ENCODE measurements at places on chromosomes 11 and 22.

DNA sequence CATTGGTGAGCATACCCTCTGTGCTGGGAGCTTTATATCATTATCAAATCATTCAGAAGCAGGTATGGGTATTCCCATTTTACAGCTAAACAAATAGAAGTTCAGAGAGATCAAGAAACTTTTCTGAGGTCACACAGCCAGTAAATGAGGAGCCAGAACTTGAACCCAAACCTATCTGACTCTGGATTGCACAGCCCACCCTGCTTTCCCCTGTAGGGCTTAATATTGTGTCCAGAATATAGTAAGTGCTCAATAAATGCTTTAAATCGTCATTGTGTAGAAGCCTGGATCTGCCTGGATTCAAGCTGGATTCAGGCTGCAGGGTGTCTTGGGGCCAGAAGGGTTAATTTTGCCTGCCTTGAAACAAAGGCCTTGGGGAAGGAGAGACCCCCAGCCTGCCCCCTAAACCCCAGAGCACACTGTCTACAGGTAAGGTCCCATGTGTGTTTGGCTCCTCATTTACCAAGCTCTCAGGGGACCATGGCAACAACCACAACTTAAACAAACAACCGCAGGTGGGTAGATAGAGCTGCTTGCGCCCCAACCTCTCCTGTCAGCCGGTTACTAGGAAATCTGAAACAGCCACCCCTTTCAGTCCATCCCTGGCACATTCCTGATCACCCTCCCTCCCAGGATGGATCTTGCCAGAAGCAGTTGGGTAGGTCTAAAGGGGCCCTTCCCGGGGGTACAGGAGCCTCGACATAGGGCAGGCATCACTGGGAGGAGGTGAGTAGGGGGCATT lies 3.0 kb upstream of the SEC14L3 start:
- no peak for DNase-seq

- no peak for DNase-seq
Measured at GRCh38 chr11:30342736-30343166, 19.8 kb downstream of the ARL14EP start.

GRCh38 chr11:64216879-64217278 lies 9.1 kb downstream of the TRPT1 start:
- DNase-seq = no peak

GRCh38 chr11:132052904-132053303 lies 682.5 kb downstream of the NTM start:
- no peak for DNase-seq

- no peak for DNase-seq
Measured at GRCh38 chr11:60781981-60782316, 3.2 kb upstream of the MS4A10 start.

DNA sequence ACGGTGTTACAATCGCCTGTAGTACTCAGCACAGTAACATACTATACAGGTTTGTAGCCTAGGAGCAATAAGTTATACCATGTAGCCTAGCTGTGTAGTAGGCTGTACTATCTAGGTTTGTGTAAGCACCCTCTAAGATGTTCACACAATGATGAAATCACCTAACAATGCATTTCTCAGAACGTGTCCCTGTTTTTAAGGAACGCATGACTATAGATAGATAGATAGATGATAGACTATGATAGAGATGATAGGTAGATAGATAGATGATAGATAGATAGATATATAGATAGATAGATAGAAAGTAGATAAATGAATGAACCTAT lies 203.9 kb downstream of the FAM76B start:
- DNase-seq = no peak

- DNase-seq = no peak
Measured at GRCh38 chr22:19325296-19325948, 33.9 kb upstream of the CLTCL1 start.

GRCh38 chr22:45540122-45540521 lies 37.4 kb downstream of the FBLN1 start:
- no peak for DNase-seq

- DNase-seq = peak; percentile 61
Measured at GRCh38 chr11:35619116-35619854, 1.0 kb downstream of the FJX1 start.

- no peak for DNase-seq
Measured at GRCh38 chr22:44219101-44219870, 38.6 kb downstream of the PARVG start.

DNA sequence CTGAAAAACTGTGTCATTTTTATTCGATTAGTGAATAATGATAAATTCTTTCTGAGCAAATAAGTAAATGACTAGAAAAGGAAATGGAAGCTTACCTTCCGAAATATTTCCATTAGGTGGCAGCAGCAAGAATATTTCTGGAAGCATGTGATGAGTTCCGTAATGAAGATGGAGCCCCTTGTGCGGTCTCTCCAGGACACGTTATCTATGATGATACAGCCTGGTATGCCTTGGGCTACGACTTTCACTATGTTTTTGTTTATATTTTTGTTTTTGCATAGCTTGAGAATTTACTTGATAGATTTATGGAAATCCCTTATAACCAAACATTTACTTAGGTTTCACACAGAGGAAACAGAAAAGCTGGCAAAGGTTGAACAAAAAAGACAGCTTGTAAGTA lies 25.7 kb downstream of the CASP5 start:
- DNase-seq = no peak

- DNase-seq = no peak
Measured at GRCh38 chr11:11538277-11538960, 83.4 kb downstream of the GALNT18 start.

- no peak for DNase-seq
Measured at GRCh38 chr11:88464528-88464927, 127.0 kb upstream of the CTSC start.

DNA sequence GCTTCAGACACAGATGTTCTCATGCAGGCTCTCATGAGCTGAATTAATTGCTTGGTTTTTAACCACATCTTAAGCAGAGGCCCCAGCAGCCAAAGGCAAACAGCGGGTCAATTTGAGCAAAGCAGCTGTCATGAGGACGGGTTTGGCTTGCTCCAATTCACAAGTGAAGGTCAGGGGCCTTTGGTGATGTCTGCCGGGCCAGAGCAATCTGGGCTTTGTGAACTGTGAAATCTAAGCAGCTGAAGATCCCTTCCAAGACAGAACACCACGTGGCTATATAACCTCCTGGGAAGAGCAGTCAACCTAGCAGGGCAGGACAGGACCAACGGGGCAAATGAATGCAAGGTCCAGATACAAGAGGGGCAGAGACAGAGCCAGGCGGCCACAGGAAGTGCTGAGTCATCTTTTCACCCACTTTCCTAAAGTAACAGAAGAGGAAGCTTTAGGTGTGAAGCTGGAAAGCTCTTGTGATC lies 187.3 kb upstream of the B3GAT1 start:
- no peak for DNase-seq

DNA sequence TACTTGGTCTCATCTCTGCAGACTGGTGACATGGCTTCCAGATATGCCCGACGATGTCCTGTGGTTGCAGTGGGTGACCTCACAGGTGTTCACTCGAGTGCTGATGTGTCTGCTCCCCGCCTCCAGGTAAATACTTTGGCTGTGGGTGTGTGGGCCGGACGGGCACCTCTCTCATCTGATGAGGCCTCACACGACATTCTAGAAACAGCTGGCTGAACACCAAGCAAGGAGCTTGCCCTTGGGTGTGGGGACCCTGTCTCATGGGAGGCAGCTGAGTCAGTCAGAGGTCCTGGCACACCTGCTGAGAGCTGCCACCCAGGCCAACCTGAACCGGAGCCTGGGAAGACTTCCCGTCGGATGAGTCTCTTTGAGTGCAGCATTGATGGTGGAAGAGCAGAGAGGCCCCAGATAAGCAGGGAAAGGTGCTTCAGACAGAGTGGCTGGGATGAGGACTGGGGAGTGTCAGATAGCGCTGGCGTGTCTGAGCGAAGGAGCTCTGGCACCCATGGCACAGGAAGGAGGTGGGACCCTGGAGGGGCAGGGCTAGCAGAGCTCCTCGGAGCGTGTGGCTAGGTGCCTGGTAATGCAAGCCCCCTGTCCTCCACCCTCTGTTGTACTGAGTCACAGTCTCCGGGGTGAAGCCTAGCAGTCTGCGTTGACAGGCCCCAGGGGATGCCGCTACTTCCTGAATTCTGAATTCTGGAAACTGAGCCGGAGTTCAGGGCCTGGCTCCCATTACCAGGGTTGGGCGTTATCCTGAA lies 10.4 kb upstream of the SAMM50 start:
- no peak for DNase-seq

GRCh38 chr11:116586392-116586791 lies 186.4 kb downstream of the BUD13 start:
- no peak for DNase-seq

DNA sequence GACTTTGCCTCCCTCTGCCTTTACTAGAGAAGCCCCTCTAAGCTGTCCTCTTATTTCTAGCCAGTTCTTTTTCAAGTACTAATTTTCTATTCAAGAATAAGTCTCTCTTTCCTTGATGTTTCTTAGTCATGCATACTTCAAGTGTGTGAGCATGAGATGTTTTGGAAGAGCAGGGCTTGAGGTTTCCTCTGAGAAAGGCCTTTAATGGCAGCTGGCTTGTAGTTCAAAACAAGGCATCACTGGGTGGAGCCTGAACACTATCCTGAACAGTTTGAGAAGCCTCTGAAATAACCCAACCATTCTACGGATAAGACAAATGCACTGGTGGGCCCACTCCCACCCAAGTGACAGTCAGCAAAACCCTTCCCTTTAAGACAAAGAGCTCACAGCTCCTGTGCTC lies 37.6 kb downstream of the CLDN25 start:
- no peak for DNase-seq

DNA sequence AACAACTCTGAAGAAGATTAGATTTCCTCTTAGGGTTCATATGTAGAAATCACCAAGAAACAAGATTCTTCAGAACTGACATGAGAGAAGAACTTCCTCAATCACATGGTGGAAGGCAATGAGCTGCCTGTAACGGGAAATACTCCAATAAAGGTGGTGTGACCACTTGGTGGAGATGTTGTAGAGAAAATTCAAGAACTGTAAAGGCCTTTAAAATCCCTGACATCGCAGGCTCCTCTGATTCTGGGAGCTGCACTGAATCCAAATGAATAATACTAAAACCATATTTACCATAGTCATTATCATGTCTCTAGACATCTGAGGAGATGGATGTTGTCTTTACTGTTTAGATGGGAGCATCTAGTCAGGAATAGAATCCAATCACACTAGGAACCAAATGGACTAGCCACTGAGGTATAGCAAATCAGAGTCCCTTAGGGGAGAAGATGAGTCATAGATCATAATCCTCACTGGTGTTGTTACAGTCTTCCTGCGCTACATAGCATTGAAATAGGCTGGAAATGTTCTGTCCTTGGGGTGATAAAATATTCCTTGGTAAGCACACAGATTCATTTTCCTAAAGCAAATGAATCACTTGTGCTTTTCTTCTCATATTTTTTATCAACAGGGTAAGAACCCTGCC lies 321.6 kb upstream of the TENM4 start:
- DNase-seq = no peak

DNA sequence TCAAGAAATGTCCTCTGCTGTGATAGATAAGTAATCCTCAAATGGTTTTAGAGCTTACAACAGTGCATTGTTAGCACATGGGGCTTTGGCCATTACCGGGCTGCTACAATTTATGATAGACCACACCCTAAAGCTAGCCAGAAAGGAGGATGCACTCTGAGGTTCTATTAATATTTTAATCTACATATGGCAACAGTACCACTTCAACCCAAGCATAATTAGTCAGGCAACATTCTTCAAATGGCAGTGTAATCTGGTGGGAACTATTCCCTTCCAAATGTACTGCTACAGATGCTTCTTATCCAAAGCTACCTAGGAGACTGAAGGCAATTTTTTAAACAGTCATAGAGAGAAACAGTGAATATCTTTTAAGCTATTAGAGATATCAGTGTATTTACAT lies 697.6 kb downstream of the KCNA4 start:
- DNase-seq = no peak

DNA sequence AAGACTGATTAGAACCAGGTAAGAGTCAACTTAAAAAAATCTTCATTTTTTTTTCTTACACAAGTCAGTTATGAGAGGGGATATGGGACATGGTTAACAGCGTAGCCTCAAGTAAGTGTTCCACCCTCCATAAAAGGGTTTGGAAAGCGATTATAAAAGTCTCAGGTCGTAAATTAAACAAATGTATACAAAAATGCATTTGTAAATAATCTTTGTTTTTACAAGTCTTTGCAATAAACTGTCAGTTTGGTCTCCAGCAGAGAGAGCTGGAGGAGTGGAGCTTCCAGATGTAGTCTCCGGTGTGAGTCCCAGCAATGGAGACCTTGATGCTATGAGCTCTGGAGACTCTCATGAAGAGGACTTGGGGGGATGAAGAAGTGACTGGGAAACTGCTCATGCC lies 99.8 kb upstream of the TP53AIP1 start:
- DNase-seq = no peak

- no peak for DNase-seq
Measured at GRCh38 chr11:70229737-70230136, 26.6 kb downstream of the FADD start.

DNA sequence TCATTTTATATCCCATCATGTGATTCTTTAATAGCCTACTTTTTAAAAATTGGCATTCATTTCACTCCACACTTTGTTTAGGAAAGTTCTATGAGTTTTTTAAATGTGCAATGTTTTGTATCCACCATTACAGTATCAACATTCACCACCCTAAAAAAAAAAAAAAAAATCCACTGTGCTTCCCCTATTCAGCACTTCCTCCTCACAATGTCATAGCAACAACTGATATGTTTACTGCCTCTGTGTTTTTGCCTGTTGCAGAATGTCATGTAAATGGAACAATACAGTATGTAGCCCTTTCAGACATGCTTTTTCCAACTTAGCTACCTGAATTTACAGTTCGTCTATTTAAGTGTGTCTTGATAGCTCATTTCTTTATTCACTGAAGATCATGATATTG lies 754.2 kb downstream of the FAM181B start:
- no peak for DNase-seq

GRCh38 chr11:16043617-16044016 lies 312.7 kb downstream of the SOX6 start:
- DNase-seq = no peak

GRCh38 chr11:105907319-105907718 lies 114.7 kb downstream of the MSANTD4 start:
- no peak for DNase-seq

DNA sequence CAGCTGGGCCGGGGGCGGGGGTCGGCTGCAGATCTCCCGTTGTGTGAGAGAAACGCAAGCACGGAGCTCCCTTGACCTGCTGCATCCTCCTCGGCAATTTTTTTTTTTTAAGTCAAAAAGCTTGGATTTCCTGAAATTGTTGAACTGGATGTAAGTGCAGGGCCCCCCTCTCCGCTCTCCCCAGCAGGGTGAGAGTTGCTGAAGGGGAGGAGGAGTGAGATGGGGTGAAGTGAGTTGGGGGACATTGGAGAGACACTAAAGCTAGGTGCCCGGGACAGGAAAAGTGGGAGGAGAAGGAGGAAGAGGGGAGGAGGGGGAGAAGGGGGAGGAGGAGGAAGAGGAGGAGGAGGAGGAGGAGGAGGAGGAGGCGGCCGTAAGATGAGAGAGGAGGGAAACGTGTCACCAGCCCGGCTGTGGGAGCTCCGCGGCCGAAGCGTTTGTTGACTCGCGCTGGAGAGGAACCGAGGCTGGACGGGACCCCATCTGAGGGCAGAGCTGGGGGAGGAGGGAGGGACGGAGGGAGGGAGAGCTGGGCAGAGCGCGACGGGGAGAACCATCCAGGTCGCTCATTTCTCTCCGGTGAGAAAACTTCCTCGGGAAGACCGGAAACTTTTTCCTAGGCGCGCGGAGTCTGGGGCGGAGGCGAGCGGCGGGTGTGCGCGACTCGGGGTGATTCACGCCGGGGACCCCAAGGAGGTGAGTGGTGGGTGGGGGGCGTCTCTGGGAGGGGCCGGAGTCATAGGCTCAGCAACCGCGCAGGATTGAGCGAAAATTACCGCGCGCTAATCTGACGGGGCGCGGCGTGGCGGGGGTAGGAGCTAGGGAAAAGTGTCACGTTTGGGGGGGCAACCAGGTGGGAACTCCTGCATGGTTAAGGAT lies 80.2 kb downstream of the PRR5L start:
- no peak for DNase-seq
